Astrocyte (in vitro differentiated cells and primary cell): ENCODE measurements at places on chromosomes 7 and 10.
A peak's percentile ranks its signal among the peaks of the same experiment; 100 is the strongest.

DNA sequence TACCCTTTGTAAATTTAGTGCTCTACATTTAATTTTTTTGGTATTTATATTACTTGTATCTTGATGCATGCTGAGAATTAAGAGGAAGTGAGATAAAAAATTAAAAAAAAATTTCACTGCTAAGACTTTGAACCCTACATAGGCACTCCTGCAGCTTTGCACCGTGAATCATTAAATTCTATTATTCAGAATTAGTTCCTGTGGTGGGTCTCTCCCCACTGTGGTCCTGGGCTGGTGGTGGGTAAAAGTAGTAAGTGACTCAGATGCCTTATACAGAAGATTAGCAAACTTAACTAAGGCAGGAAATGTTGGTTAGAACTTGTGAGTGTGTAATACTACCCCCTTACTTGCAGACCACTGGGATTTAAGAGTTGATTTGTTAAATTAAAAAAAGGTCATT lies 72.6 kb downstream of the AP3M1 start:
- peak; percentile 93 for DNase-seq

DNA sequence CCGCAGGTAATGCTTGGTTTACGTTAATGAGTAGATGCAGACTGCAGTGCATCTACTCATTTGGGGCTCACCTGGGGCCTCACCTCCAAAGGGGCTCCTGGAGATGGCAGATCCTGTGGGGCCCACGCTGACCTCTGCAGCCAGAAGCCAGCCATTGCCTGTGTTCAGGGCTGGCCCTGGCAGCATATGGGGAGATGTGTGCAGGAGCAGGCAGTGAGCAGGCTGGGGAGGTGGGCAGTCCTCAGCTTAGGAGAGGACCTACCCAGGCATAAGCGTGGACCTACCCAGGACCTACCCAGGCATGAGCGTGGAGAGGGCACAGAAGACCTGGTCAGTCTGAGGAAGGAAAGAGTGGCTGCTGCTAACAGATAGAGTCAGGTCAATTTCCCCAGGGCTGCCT lies 178.5 kb downstream of the PTPRN2 start:
- no peak for DNase-seq

DNA sequence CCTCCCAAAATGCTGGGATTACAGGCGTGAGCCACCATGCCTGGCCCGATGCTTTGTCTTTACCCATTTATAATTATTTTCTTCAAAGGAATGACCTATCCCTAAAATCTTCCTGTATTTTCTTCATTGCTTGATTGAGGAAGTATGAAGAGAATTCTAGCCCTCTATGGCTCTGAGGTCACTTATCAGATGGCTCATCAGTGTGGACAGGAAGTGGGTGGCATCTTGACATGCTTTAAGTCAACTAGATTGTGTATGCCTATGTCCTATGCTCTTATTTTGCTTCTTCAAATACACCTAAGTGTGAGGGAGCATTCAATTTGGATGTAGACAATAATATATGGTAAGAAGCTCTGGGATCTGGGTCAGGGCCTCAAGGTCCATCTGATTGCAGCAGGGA lies 1020.5 kb downstream of the LRMDA start:
- no peak for DNase-seq

GRCh38 chr10:51617576-51618235 lies 81.7 kb downstream of the CSTF2T start:
- no peak for DNase-seq

- DNase-seq = peak; percentile 45
Observed at GRCh38 chr10:6912424-6912823, 332.3 kb upstream of the PRKCQ start.

GRCh38 chr10:112278871-112279270 lies 4.3 kb upstream of the TECTB start:
- DNase-seq = no peak

DNA sequence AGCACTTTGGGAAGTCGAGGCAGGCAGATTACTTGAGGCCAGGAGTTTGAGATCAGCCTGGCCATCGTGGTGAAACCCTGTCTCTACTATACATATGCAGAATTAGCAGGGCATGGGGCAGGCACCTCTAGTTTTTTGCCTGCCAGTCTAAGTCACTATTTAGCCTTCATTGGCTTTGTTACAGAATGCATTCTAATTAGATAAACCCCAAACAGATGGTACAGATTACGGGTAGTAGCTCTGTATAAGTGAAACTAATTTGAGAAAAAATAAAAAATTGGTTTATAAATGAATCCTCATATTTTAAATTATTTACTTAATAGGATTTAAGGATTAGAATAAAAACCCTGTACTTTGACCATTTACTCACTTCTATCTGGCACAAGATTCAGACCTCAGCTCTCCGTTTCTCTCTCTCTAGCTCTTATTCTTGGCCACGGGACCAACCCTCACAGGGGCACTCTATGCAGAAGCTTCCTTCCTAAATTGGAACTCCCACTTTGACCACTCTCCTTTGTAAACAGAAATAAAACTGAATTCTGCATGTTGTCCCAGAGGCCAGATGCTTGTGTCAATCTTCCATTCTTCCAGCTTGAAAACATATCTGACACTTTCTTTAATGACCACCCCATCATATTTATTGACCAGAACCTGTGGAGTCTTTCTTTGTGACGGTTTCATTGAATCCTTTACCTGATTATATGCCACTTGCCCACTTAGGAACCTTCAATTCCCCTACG lies 26.8 kb downstream of the BET1 start:
- no peak for DNase-seq

GRCh38 chr10:2119316-2119715 lies 382.0 kb upstream of the ADARB2 start:
- DNase-seq = peak; percentile 65

- no peak for DNase-seq
Observed at GRCh38 chr10:28429573-28430216, 103.2 kb upstream of the WAC start.

DNA sequence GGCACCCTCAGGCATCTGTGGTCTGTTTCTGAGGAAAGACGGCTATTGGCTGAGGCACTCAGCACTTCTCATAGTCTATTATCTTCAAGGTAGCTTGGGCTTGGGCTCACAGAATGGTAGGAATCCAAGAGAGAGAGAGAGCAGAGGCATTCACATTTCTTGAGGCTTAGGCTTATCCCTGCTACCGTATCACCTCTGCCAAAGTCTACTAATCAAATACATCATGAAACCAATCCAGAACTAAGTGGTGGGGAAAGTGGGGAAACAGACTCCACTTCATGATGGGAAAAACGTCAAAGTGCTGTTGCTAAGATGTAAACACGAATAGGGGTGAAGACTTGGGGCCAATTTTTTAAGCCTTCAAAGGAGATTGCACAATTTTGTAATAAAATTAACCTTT lies 271.1 kb upstream of the SEMA3D start:
- peak; percentile 10 for DNase-seq

DNA sequence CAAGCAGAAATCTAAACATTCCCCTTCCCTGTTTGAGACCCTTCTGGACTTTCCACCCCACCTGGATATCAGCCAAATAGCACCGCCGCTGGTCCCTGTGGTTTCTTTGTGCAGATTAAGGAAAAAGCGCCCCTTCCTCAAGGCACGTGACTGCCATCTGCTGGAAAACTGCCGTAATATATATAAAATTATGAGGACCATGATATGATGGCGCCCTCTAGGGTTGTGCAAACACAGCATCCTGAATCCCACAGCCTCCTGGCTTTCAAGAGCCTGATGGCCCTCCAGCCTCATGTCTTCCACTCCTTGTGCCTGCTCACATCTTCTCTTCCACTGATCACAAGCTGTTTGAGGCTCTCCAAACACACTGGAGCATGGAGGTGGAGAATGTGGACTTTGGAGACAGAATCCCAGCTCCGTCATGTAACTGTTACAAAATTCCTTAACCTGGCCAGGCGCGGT lies 121.3 kb downstream of the MYL10 start:
- no peak for DNase-seq

- DNase-seq = peak; percentile 73
Observed at GRCh38 chr7:116797612-116798011, 64.8 kb upstream of the CAPZA2 start.

- peak; percentile 33 for DNase-seq
Observed at GRCh38 chr7:19079066-19079465, 38.4 kb downstream of the TWIST1 start.
